ENCODE measurements at places on chromosomes 7 and 10.

DNA sequence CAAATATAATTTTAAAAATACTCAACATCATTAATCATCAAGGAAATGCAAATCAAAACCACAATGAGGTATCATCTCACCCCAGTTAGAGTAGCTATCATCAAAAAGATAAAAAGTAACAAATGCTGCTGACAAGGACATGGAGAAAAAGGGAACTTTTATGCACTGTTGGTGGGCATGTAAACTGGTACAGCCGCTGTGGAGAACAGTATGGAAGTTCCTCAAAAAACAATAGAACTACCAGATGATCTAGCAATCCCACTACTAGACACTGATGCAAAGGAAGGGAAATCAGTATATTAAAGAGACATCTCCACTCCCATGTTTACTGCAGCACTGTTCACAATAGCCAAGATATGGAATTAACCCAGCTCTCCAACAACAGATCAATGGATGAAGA lies 384.5 kb downstream of the PLXDC2 start:
- DNase-seq: no peak

DNA sequence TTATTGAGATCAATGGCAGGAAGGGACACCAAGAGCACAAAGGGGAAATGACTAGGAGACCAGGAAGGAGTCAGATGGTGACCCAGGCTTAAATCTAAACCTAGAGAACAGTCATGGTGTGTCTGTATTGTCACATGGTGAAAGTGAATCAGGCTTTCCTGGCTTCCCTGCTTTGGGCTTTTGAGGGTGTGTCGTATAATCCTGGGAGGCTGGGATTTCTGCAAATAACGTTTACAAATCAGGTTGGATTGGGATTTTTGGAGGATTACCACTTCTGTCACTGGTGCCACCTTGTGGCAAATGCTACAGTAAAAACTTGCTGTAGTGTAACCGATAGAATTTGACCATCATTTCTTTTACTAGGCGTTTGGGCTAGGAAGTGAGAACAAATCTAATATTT lies 502.6 kb downstream of the NRG3 start:
- DNase-seq: no peak

- DNase-seq: no peak
Observed at GRCh38 chr7:19982841-19983835, 209.7 kb upstream of the TMEM196 start.

DNA sequence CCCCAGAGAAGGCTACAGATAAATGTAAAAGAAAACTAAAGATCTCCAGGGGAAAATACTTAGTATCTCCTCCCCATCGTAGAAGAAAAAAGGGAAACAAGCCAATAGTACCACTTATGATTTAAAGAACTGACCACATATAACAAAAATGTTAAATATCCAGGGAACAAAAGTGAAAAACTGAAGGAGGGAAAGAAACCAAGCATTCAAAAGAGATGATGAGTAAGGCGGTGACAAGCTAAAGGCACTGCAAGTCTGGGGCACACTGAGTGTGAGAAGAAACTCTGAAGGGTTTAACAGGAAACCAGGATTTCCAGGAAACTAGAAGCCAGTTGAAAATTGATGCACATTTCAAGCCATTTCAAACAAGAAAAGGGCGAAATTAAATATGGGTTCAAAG lies 226.3 kb downstream of the AHR start:
- DNase-seq: no peak

DNA sequence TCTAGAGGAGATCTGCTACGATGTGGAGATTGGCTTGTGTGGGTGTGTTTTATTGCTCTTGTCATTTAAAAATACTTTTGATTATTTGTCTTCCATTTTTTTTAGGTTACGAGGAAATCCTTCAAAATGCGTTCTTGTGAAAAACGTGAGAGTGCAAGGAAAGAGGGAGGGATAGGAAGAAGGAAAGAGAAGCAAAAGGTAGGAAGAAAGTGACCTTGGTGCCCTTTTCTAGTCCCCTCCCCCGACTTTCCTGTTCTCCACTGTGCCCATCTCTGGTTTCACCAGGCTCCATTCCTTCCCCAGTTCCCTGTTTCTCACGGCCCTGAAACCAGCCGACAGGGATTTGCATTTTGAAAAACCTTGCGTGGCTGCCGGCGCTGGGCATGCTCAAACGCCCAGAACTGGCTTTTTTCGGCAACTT lies 506 bp upstream of the GNAI1 start:
- no peak for DNase-seq

- DNase-seq: no peak
Observed at GRCh38 chr7:85287106-85287825, 100.4 kb upstream of the SEMA3D start.

- no peak for DNase-seq
Observed at GRCh38 chr10:115654961-115655360, 561.8 kb downstream of the ATRNL1 start.

- DNase-seq: no peak
Observed at GRCh38 chr7:65980478-65981250, 1.3 kb downstream of the GUSB start.

- no peak for DNase-seq
Observed at GRCh38 chr7:57496395-57496794, 46.4 kb downstream of the ZNF716 start.

DNA sequence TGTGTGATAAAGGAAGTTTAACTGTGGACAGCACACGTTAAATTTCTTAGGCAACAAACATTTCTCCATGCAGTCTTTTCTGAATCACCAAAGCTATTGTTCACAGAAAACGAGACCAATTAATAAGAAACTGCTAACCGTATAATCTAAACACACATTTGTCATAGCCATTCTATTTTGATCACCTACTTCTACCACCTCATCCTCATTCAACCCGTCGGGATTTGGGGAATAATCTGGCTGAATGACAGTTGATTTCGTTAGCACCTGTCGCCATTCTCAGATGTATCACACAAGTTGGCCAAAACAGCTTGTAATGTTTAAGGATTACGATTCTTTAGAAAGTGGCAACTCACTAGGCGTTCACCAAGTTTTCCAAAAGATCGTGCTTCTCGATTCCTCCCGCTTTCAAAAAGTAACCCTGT lies 1.2 kb downstream of the EZH2 start:
- no peak for DNase-seq

DNA sequence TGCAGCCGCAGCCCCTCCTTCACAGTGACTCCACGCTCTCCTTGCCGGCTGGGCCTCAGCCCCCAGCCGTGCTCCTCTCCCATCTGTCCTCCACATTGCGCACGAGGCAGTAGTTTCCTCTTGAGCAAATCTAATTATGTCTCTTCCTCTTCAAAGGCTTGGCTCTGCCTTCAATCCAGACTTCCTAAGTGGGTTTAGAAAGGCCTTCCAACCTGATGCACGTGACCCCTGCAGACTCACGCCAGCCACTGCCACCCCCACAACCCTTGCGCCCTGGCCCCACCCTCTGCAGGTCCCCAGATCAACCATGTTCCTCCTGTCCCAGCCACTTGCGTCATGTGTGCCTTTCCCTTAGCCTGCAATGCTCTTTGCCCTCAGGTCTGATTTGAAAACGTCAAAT lies 75.0 kb upstream of the ADAM12 start:
- no peak for DNase-seq

DNA sequence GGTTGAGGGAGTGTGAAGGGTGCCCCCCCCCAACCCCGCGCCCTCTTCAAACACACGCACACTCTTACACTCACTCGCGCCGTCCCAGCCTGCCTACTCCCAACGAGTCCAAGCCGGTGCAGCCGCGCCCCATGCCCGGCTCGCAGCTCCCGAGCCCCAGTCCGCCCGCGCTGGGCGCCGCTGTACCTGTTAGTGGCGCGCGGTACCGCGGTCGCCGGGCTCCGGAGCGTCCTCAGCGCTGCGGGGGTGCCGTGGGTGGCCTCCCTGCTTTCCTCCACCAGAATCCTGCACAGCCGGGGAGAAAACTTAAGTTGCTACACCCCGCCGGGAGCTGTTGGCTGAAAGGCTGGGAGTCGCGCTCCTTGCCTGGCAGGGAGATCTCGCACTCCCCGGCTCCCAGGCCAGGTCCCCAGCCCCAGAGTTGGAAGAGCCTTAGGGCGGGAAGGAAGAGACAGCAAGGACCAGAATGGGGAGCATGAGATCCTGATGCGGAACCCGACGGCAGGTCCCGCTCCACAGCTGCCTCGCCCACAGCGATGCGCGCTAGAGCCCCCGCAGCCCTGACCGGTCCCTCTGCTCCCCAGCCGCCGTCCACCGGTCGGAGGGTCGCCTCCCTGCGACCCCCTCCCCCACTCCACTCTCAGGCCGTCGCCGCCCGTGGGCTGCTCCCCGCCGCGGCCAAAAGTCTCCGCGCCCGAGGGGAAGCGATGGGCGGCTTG lies 863 bp downstream of the ST8SIA6 start:
- no peak for DNase-seq

GRCh38 chr10:100020886-100021253 lies 11.1 kb upstream of the DNMBP start:
- DNase-seq: no peak

GRCh38 chr7:79130715-79131114 lies 322.8 kb downstream of the MAGI2 start:
- no peak for DNase-seq

- no peak for DNase-seq
Observed at GRCh38 chr10:49742683-49743463, 19.2 kb downstream of the OGDHL start.

DNA sequence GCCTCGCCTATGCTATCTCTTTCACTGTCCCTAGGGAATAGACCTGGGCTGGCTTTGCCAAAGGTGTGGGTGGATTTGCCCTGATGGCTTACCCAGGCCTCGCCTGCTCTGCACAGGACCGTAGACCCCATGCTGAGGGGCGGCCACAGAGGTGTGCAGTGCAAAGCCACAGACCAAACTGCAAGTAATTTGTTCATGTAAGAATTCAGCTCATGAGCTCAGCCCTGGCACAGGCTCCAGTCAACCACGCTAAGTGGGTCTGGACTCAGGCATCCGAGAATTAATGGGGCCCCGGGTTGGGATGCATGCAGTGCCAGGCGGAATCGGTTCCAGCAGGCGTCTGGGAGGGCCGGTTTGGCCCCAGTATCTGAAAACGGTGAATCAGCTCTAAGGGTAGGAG lies 445.2 kb downstream of the DNAJB6 start:
- DNase-seq: no peak
